ENCODE measurements at places on chromosomes 5 and 9.
A peak's percentile ranks its signal among the peaks of the same experiment; 100 is the strongest.

DNA sequence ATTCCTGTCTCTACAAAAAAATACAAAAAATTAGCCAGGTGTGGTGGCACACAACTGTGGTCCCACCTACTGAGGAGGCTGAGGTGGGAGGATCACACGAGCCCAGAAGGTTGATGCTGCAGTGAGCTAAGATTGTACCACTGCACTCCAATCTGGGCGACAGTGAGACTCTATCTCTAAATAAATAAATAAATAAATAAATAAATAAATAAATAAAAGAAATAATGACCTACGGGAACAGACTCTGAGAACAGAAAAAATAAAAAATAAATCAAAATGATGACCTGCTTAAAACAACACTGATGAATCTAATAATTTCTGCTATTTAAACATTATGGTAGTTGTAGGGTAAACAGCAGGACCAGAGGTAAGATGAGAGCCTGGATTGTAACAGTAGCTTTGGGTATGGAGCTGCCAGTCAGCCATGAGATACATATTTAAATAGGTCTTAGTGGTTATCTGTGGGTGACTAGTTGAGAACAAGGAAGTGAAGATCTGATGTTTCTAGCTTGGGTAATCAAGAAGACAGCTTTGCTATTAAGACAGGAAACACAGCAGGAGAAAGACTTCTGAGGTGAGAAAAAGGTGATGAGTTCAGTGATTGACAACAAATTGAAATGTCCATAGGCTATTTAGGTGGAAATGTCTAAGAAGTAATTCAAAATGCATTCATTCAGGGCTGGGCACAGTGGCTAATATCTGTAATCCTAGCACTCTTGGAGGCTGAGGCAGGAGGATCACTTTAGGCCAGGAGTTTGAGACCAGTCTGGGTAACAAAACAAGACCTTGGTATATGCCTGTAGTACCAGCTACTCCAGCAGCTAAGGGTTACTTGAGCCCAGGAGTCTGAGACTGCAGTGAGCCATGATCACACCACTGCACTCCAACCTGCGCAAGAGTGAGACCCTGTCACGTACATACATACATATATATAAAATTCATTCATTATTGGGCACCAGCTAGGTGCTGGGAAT is 11.0 kb downstream of the RNF145 start:
- no peak for DNase-seq

DNA sequence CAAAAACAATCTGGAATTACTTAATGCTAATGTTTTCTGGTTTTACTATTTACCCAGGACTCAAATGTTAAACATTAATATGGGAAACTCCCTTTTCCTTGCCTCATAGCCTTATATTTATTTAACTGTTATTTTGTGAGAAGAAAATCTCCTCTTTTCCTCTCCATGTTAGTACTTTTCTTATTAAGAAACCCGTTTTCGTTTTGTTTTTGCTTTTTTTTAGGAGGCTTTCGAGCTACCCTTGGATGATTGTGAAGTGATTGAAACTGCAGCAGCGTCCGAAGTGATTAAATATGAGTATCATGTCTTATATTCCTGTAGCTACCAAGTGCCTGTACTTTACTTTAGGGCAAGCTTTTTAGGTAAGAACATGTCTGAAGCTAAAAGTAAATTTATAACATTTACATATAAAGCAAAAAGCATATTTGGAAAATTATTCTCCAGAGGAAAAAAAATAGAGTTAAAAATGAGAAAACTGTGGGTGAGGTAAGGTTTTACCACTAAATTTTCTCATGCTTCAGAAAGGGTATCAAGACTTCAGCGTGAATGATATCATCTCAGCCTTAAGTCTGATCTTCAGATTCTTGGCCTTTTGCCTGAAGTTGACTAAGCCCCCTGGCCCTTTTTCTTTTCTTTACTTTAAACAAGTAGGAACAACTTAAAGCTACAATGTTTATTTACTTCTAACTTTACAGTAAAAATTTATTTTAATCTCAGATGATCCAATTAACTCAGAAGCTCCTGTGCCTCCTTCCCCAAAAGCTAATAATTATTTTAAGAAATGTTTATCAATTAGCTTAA is 113.8 kb downstream of the RPS23 start:
- DNase-seq, result no peak

GRCh38 chr5:116730706-116731105 is 156.1 kb upstream of the SEMA6A start:
- no peak for DNase-seq

- no peak for DNase-seq
These were observed 40.5 kb downstream of the OLFM1 start for GRCh38 chr9:135127718-135128670.

GRCh38 chr5:20469792-20470191 is 481.8 kb upstream of the CDH18 start:
- no peak for DNase-seq

GRCh38 chr9:9783711-9784110 is 829.1 kb downstream of the PTPRD start:
- DNase-seq, result no peak

GRCh38 chr9:34590381-34591247 is 1.1 kb upstream of the CNTFR start:
- no peak for DNase-seq

GRCh38 chr9:109286571-109286977 is 34.3 kb downstream of the EPB41L4B start:
- no peak for DNase-seq

GRCh38 chr9:126669108-126669507 is 55.4 kb downstream of the LMX1B start:
- DNase-seq, result no peak

DNA sequence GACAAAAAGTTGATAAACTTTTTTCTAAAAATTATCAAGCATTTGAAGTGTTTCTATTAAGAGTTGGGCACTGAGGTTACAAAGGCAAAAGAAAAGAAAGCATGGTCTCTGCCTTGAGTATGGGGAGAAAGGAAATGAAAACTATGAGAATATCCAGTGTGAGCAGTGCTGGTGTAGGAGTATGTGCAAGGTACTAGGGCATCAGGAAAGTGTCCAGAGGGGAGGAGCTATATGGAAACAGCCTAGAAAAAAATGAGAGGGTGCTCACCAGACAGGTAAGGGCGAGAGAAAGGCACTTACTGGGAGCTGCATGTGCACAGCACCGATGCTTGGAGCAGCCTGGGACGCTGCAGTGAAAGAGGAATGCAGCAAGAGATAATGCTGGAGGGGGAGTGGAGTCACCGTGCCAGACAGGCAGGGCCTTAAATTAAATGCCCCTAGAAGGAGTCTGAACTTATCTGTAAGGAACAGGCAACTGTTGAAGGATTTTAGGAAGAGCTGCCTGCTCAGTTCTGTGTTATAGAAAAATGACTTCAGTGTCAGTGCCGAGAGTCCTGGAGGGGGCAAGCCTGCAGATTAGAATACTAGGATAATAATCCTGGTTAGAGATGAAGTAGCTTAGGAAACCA is 14.0 kb downstream of the MCC start:
- DNase-seq, result no peak

- DNase-seq, result no peak
These were observed 90.6 kb downstream of the RALGPS1 start for GRCh38 chr9:127004946-127005769.

GRCh38 chr9:109011231-109011671 is 2.0 kb downstream of the CTNNAL1 start:
- DNase-seq, result no peak

DNA sequence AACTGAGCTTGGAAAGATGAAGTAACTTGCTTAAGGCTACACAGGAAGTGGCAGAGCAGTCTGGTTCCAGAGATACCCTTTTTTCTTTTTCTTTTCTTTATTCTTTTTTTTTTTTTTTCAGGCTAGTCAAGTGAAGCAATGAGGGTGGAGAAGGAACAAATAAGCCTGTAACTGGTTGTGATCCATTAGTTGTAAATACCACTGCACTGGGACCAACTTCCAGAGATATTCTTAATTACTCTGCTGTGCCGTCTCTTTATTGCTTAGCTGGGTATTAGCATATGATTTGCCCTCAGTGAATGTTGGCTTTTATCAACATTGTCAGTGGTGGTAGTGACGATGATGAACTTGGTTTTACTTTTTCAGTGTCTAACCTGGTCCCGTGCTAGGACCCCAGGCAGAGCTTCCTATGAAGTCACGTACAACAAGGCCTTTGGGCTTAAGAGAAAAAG is 26.7 kb downstream of the LNPEP start:
- no peak for DNase-seq

DNA sequence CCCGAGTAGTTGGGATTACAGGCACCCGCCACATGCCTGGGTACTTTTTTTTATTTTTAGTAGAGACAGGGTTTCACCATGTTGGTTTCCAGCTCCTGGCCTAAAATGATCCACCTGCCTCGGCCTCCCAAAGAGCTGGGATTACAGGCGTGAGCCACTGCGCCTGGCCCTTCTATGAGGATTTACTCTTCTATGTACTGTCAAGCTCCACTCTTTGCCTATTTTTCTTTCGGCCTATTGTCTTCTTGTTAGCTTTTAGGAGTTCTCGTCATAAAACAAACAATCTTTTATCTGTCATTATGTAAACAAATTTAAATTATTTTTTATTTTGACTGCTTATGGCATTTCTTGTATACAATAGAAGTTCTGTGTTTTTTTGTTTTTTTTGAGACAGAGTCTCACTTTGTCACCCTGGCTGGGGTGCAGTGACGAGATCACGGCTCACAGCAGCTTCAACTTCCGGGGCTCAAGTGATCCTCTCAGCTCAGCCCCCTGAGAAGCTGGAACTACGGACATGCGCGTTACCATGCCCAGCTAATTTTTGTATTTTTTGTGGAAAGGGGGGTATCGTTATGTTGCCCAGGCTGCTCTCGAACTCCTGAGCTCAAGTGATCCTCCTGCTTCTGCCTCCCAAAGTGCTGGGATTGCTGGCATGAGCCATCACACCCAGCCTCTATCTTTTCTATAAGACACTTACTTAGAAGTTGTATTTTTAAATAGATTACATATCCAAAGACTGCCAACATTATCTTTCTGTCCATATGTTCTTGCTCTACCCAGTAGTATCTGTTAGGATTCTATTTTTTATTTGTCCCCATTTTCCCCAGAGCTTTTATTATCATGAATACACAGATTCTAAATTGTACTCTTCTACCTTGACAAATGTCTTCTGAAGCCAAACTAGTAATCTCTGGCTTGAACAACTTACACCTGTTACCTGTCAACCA is 29.2 kb downstream of the CSNK1A1 start:
- no peak for DNase-seq

- no peak for DNase-seq
These were observed 63.6 kb upstream of the SLC28A3 start for GRCh38 chr9:84404095-84404686.

DNA sequence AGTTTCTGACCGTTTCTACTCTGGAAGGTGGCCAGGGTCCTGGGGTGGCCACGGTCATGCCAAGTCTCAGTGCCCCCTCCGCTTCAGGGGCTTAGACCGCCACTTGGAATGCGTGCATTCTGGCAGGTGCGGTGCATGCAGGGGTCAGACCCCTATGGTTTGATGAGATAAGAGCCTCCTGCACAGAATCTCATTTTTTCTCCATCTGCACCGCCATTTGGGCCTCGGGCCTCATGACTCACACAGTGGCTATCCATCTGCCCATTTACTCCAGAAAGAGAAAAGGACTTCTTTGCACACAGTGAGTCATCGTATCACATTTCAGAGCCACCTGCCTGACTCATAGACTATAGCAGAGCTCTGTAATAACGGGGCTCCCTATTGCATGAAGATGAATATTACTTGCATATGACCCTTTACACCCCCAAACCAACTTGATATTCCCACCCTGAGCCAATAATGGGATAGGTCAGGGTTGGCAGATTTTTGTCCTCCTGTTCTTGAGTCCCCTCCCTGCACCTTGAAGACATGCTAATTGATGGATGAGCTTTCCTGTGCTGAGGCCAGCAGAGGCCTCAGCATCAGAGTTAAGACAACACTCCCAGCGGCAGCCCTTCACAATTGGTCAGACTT is 157.4 kb downstream of the NR3C1 start:
- DNase-seq, result peak; percentile 5

DNA sequence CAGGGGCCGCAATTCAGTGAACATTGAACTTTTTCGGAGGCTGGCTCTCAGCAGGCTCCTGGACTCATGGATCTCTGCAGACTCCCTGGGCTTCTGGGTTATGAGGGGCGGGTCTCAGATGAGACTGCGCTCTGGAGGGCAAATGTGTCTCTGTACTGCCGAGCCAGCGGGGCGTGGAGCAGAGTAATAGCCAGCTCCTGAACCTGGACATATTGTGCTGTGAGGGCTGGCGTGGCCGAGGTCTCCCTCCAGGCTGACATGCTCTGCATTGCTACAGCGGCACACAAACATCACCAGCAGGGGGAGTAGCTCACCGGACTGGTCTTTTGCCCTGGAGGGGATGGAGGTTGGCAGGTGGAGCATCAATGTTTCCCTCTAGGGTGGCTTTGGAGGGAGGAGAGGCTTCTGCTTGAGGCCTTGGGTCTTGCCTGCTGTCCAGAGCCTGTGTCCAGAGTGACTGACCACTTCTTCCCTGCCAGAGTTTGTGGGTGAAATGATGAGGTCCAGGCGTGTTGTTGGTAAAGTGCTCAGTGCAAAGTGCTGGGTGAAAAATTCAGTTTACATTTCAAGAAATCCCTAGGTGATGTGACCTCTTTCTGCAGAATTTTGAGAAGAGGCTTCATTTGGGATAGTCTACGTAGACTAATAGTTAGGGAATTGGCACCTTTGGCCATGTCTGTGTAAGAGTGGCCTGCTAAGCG is 10.9 kb upstream of the GADD45G start:
- DNase-seq, result peak; percentile 43

Measured in NCI-H1436 (cell line).